ENCODE measurements at places on chromosomes 7 and 10. TPM values are rescaled to one million over a fixed set of nuclear protein-coding genes. Genes with fewer than 3 reads are reported as not detected.

DNA sequence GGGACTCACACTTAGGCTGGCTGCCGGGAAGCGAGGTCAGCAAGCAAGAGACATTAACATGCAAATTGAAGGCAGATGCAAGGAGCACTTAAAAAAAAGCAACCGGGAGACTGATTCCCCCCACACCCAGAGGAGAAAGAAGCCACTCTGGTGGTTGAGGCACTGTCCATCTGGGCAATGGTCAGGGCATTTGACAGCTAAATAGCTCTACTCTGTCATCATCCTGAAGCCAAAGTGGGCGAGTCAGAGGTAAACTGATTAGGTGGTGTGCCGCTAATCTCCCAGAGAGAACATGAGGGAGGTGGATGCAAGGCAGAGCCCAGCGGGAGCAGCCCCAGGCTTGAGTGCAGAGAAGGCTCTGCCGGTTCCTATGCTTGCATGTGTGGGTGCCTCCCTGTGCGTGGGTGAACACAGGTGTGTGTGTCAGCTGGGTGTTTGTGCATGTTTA lies 100.6 kb downstream of the PLXNA4 start:
- H3K4me1 ChIP-seq = no peaks in the 10 kb centered on the region
- no peak overlapping the region for H3K4me3 ChIP-seq
- H3K27ac ChIP-seq = no peak overlapping the region
- no peaks in the 10 kb centered on the region for H3K27me3 ChIP-seq
- DNase-seq = no peak
- H3K36me3 ChIP-seq = no peaks in the 10 kb centered on the region

- no peaks in the 10 kb centered on the region for H3K36me3 ChIP-seq
- H3K27me3 ChIP-seq = no peaks in the 10 kb centered on the region
- H3K4me3 ChIP-seq = no peak overlapping the region
- no peaks in the 10 kb centered on the region for H3K4me1 ChIP-seq
- H3K27ac ChIP-seq = no peak overlapping the region
Measured at GRCh38 chr7:41735206-41735605, 32.3 kb upstream of the INHBA start.

- no peak overlapping the region for H3K27ac ChIP-seq
- DNase-seq = no peak
- H3K4me3 ChIP-seq = no peak overlapping the region
- peaks cover 16% of the 10 kb centered on the region for H3K36me3 ChIP-seq
- H3K4me1 ChIP-seq = no peaks in the 10 kb centered on the region
- H3K27me3 ChIP-seq = no peaks in the 10 kb centered on the region
Measured at GRCh38 chr7:41967156-41967555, 264.3 kb upstream of the INHBA start.

- H3K36me3 ChIP-seq = no peaks in the 10 kb centered on the region
- H3K27me3 ChIP-seq = no peaks in the 10 kb centered on the region
- no peak overlapping the region for H3K4me3 ChIP-seq
Measured at GRCh38 chr7:91347290-91347689, 83.1 kb downstream of the FZD1 start.

- no peak overlapping the region for H3K27ac ChIP-seq
- H3K4me1 ChIP-seq = peaks cover 6% of the 10 kb centered on the region
- no peak for DNase-seq
- no peaks in the 10 kb centered on the region for H3K36me3 ChIP-seq
Measured at GRCh38 chr10:101770331-101771215, 5.3 kb downstream of the FGF8 start.

- no peak overlapping the region for H3K27ac ChIP-seq
- no peaks in the 10 kb centered on the region for H3K36me3 ChIP-seq
- no peak for DNase-seq
- H3K4me3 ChIP-seq = no peak overlapping the region
Measured at GRCh38 chr10:103062854-103063590, 130.1 kb downstream of the NT5C2 start.

DNA sequence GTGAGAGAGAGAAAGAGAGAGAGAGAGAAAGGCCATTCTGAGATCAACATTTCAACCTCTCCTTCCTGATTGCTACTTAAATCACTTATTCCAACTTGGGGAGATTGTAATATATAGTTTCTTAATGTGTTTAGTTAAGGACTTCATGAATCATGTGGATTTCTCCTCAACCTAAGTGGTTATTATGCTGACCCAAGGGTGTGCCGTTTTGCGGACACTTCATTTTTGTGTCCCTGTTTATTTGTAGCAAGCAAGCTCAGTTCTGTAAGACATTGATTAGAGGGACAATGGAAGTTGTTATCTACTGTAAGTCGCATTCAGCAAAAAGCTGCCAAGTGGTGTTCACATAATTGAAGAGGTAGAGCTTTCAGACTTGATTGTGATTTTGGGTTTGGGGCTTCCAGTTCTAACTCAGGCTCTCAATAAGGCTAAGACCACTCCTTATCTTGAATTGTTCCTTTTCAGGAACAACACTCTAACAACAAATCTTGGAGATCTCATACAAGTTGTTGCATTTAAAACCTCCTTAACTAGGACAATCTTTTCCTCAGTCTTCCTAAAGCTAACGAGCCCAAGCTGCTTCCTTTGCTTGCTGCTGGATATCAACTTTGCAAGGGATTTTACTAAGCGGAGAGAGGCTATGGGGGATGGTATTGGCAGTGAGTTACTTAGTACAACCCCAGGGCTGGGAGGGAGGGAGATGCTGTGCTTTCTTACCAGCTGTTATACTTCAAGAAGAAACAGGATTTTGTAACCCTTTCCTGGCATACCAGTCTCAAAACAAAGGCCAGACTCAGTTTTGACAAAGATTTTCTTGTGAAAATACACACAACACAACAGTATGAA lies 19.8 kb upstream of the COL1A2 start:
- DNase-seq = no peak
- H3K4me3 ChIP-seq = peak overlapping the region; percentile 8
- no peaks in the 10 kb centered on the region for H3K27me3 ChIP-seq
- H3K4me1 ChIP-seq = no peaks in the 10 kb centered on the region
- H3K27ac ChIP-seq = peak overlapping the region; percentile 84

BMPER gene
- 6.9 TPM for total RNA-seq

ING3 gene
- total RNA-seq = 19.0 TPM

SGCE gene
- total RNA-seq = 90.7 TPM

All from breast epithelium (tissue), 4 donors.